ENCODE measurements at places on chromosomes 12 and 14.
A peak's percentile ranks its signal among the peaks of the same experiment; 100 is the strongest.

GRCh38 chr12:129351481-129351880 lies 498.2 kb downstream of the GLT1D1 start:
- DNase-seq = no peak

DNA sequence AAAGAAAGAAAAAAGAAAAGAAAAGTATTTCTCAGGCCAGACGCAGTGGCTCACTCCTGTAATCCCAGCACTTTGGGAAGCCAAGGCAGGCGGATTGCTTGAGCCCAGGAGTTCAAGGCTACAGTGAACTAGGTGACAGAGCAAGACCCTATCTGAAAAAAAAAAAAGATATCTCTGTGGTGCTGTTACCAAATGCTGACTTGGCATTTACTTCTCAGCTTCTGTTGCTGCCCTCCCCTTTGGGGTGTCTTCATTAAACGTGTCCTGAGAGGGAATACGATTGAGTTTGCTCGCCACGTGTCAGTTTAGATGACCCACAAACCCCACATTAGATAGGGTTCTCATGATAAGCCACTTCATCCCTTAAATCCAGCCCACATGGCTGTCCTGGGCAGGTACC lies 4.4 kb upstream of the POLR3B start:
- DNase-seq = no peak

- DNase-seq = no peak
Observed at GRCh38 chr14:50823762-50824636, 7.0 kb downstream of the NIN start.

DNA sequence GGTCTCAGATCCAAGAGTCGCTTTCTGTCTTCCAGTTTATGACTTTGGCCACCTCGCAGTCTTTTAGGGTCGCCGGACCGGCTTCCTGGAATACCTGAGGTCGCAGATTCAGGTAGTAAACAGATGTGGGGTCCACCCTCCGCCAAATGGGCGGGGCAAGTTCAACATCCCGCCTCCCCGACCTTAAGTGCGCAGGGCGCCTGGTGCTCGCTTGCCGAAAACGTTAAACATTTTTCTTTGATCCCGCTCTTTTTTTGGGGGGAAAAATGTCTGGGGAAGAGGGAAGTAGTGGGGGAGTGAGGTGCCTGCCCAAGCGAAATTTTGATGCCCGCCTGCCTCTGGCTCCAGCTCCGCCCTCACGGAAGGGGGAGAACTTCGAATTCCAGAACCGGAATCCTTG lies 73.9 kb upstream of the TBX5 start:
- no peak for DNase-seq

- DNase-seq = no peak
Observed at GRCh38 chr12:26283046-26283445, 87.7 kb downstream of the SSPN start.

GRCh38 chr14:85336817-85337216 lies 193.1 kb upstream of the FLRT2 start:
- DNase-seq = no peak

- no peak for DNase-seq
Observed at GRCh38 chr12:116977465-116978380, 67.0 kb downstream of the FBXW8 start.

- DNase-seq = no peak
Observed at GRCh38 chr14:68268197-68268596, 448.6 kb downstream of the RAD51B start.

DNA sequence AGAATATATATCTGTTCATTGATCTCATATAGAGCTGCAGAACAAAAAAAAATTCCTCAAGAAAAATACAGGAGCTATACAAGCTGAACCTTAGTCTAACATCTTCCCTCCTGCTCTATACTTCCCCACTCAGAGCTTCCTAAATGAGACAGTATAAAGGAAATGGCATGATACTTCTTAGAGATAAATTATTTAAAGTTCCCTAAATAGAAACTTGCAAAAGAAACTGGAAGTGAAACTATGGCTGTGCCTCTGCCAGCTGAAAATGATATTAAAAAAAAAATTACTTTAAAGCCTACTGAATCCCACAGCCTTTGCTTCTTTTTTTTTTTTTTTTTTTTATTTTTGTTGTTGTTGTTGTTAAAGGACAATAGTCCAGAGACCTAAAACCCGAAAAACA lies 11.6 kb upstream of the NEK9 start:
- DNase-seq = no peak

GRCh38 chr12:67442347-67442841 lies 173.2 kb downstream of the CAND1 start:
- no peak for DNase-seq

- DNase-seq = no peak
Observed at GRCh38 chr12:48940181-48940580, 14.9 kb upstream of the FKBP11 start.

DNA sequence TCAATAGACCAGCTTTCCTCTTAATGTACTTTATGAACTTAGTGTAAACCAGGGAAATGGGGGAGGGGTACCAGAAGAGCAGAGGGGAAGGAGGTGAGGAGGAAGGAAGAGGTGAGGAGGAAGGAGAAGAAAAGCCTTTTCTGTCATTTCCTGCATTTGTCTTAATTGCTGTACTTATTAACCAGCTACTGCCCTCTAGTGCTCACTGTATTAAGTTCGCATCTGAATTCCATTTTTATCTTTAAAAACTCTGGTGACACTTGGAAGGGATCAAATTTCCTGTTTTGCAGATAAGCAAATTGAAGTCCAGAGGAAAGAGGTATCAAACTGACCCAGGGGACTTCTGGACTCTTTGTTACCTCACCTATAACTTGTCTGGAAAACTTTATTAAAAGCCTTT lies 22.2 kb downstream of the MANSC1 start:
- peak; percentile 48 for DNase-seq

DNA sequence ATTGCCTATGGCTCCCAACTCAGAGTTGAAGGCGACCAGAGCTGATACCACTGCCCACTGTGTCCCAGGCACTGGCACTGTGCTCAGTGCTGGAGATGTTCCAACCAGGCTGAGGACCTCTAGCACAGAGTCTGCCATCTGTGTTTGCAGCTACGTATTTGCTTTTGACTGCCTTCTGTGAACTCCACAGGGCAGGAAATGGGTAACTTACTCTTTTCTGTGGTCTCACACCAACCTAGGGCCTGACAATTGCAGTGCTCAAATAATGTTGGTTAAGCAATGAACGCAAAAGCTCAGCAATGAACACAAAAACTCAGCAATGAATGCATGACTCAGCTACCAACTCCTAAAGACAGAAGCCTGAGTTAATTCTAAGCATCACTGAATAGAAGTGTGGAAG lies 202.8 kb downstream of the NUAK1 start:
- DNase-seq = peak; percentile 6

DNA sequence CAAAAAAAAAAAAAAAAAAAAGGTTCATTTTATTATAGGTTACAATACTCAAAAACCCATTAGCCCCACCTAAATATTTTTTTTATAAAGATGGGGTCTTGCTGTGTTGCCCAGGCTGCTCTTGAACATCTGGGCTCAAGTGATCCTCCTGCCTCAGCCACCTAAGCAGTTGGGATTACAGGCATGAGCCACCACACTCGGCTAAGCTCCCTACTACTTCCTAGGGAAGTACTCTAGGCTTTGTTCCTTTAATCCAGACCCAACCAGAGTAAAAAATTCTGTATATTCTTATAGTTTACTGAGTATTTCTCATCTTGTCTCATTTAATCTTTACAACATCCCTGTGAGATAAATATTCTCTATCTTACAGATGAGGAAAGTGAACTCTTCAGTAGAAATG lies 50.7 kb downstream of the RBMS2 start:
- no peak for DNase-seq

DNA sequence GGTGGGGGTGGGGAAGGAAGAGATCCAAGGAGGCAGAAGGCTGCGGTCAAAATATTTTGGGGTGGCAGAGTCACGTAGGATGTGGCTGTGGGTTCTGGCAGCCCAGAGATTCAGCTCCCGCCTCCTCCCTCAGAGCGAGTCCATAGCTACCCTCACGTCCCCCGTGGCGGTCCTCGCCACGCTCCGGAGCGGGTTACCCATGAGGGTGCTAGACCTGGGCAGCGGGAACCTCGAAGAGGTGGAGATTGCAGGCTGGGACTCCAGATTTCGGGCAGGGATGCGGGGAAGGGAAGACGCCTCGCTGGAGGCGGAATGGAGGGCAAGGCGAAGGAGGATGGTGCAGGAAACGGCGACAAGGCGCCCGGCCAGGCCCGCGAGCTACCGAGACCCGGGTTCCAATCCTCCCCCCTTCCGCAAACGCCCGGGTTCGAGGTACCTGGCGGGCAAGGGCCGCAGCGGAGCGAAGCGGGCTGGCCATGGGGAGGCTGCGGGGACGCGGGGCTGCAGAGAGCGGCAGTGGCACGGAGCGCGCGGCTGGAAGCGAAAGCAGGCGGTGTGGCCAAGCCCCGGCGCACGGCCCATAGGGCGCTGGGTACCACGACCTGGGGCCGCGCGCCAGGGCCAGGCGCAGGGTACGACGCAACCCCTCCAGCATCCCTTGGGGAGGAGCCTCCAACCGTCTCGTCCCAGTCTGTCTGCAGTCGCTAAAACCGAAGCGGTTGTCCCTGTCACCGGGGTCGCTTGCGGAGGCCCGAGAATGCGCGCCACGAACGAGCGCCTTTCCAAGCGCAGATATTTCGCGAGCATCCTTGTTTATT lies 46.2 kb downstream of the BCAT1 start:
- DNase-seq = peak; percentile 51

DNA sequence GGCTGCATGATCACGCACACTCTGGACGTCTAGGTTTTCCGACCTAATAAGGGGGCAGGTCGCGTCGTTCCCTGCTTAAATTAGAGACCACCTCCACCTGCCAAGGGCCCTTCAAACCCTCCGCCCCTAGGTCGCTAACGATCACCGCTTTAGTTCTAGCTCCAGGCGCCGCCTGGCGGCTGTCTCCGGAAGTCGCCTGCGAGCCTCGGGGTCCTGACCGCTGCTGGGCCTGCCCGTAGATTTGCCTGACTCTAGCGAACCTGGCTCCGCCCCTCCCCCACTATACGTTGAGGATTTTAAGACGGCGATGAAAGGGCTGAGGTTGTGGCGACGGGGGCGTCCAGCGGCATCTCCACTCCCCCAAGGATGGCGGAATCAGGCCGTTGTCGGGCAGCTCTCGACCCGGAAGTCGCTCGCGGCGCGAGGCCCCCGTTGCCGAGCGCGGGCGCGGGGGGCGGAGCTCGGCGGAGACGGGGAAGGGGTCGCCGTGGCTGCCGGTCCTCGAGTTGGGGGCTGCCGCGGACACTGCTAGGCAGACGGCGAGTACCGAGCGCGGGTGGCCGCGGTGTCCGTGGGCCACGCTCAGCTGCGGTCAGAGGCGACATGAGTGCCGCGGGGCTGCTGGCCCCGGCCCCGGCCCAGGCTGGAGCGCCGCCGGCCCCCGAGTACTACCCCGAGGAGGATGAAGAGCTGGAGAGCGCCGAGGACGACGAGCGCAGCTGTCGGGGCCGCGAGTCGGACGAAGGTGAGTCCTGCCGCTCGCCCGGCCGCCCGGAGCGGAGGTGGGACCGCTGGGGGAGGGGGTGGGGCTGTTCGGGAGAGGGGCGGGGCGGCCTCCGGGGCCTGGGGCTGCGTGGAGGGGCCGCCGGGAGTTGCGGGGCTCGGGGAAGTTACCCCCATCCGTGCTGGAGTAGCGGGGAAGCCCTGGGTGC lies at the start of gene SUDS3:
TSS of gene SUDS3 (plus strand) at position 467 of the 932 bp plus-strand sequence. CDS start at position 604, 137 bp downstream.
- DNase-seq = peak; percentile 62

- DNase-seq = no peak
Observed at GRCh38 chr14:90294872-90295271, 36.9 kb downstream of the NRDE2 start.

- no peak for DNase-seq
Observed at GRCh38 chr12:6843118-6843902, 2.6 kb downstream of the GNB3 start.

- peak; percentile 84 for DNase-seq
Observed at GRCh38 chr14:56117765-56118610, at the start of gene PELI2. Gene PELI2 (plus strand): TSS chr14:56118411. CDS start chr14:56118661, 250 bp downstream.

GRCh38 chr14:69475194-69475818 lies 9.2 kb upstream of the PLEKHD1 start:
- DNase-seq = no peak

DNA sequence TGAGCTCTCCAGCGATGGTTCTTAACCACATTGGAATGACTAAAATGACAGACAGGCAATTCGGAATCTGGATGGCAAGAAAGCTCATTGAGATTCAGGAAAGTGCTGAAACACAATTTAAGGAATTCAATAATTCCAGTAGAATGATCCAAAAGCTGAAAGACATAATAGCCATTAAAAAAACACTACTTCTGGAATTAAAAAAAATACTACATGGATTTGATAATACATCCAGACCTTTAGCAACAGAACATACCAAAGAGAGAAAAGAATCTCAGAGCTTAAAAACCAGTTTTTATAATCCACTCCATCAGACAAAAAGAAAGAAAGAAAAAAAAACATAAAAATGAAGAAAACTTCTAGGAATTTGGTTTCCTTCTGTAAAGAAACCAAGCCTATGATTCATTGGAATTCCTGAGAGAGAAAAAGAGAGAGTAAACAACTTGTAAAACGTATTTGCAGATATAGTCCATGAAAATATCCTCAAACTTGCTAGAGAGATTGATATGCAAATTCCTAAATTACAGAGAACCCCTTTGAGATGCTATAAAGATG lies 52.8 kb downstream of the SLCO1B1 start:
- no peak for DNase-seq

GRCh38 chr12:20601668-20602280 lies 93.4 kb upstream of the SLCO1C1 start:
- DNase-seq = peak; percentile 56

- no peak for DNase-seq
Observed at GRCh38 chr12:27034607-27035293, 12.4 kb downstream of the MED21 start.

GRCh38 chr12:96445691-96446583 lies 43.4 kb upstream of the CFAP54 start:
- DNase-seq = peak; percentile 33

DNA sequence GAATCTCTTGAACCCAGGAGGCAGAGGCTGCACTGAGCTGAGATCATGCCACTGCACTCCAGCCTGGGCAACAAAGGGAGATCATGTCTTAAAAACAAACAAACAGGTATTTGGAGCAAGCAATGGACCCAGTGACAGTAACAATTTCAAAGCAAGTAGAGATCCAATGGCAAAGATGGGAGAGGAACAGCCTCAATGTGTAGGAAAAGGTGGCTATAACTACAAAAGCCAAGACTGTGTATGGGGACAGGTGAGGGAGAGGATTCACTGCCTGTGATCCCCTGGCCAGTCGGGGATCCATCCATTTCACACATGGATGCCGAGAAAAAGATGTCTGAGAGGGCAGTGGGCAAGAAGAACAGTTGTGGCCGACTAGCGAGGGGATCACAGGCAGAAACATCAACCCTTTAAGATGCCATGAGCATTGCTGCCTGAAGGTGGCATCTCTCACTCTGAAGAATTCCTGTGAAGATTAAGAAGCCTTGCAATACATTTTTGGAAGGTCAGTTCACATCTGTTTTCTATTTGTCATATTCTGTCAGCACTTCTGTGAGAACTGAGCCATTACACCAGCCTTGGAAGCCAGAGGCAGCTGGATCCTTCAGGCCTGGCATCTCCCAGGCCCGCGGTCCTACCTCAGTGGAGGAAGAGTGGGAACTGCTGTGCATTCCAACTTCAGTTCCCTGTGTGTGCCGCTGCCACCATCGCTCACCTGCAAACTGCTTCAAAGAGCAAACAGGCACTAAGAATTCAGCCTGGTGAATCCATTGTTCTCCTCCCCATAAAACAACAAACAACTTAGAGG lies 54.5 kb upstream of the FRS2 start:
- peak; percentile 92 for DNase-seq
